Activated naive CD8-positive, alpha-beta T cell treated with anti-CD3 and anti-CD28 coated beads, Interleukin-2, amount 10 ng/mL, durations not matched to agents 7 days and 5 days (primary cell): ENCODE measurements at places on chromosomes 2 and 18. TPM values are rescaled to one million over a fixed set of nuclear protein-coding genes. Genes with fewer than 3 reads are reported as not detected.
A peak's percentile ranks its signal among the peaks of the same experiment; 100 is the strongest.

DNA sequence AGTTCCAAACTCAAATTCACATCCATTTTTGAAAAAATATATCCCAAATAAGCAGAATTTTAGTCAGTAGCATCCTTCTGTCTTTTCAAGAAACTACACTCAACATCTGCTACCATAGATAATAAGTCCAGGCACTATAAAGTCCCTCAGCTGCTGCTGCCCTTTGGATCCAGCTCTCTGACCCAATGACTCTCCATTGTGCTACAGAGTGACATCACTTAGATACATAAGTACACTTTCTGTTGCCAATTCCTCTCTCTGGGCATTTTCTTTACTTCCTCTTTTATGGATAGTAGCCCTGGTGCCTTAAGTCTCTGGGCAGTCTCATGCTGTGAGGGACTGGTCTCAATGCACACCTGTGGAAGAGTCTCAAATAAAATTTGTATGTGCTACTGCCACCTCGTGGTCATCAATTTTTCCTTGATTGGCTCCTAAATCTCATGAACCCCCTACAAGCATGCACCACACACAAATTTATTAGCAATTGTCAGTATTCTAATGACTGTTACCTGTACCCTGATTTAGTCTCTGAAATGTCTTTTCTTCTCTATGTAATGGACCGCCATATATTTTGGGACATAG, 219.2 kb downstream of the LRP1B start:
- DNase-seq, result no peak

GRCh38 chr2:238225911-238226697, 13.7 kb downstream of the HES6 start:
- no peak for DNase-seq

DNA sequence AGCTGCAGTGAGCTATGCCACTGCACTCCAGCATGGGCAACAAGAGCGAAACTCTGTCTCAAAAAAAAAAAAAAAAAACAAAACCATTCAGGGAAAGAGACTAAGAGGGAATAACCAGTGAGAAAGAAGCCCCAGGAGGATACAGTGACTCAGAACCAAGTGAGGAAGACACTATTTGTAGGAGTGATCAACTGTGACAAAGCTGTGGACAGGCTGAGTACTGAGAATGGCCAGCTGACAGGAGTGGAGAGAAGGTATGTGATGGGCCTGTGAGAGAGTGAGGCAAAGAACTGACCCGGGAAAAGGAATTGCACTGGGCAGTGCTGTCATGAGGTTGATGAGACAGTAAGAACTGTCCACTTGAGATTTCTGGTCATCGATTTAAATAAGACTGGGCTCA, 6.7 kb upstream of the LCT start:
- no peak for DNase-seq

DNA sequence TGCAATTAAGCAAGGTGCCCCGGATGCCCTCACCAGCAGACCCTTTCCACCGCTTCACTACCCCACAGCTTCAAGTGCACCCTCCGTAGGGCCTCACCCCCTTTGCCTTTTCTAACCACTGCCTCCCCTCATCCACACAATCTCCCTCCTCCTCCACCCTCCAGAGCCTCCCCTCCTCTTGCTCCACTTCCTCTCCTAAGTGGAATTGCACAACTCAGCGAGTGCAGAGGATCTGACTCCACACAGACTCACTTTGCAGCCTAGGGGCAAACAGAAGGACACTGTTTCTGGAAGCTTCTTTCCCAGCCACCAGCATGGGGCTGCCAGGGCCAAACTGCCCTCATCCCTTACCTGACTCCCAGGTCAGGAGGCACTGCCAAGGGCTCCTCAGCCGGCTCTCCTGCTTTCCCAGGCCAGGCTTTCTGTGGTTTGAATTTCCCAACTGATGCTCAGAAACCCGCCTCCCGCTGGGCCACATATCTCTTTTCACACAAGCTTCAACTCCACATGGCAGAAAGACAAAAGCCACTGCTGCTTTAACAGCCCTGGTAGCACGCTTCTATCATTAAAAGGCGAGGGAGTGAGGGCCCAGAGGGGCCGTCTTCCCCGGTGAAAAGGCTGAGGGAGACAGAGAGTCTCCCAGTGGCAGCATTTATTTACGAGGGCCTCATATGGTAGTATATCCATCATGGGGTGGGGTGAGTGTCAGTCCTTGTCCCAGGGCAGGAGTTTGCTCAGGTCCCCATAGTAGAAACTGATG, 74.7 kb upstream of the MGAT4A start:
- DNase-seq, result no peak

- no peak for DNase-seq
Measured at GRCh38 chr2:230564805-230565779, 147.6 kb upstream of the CAB39 start.

DNA sequence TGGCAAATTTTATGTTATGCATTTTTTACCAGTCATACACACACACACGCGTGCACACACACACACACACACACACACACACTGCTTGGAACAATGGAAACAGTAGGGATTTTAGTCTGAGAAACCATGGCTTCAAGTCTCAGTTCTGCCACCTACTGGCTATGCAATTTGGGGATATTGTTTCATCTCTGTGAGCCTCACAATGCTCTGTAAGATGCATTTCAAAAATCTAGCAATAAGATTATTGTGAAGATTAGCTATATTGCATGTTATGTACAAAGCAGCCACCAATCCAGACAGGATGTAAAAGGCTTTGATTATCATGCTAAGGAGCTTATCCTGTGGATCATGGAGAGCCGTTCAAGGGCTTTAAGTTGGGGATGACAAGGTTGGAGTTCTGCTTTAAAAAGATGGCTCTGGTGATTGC, 401.4 kb downstream of the NBAS start:
- DNase-seq, result no peak

DNA sequence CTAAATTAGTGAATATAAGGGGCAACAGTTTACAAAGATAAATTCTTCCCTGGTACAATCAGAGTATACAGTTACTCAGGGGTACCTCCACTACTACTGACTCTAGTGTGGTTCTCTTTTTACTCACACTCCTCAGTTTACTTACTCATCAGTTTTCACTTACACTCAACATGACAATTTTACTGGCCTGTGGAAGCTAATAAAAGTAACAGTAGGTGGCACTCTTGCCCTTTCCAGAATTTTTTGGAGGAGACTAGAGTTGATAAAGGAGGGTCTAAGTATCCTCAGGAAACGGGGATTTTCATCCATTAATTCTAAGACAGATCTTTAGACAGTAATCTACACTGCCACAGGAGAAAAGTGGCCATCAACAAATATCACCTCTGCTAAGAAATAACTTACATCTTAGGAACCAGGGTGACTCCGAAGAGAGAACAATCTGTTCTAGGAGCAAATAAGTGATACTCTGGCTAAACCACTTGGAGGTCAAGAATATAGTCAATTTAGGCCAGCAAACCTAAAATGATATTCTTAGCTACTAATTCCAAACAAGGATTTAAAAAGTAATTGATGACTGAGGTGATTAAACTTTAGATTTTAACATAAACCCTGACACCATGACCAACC, 61.3 kb downstream of the ATL2 start:
- DNase-seq, result no peak

DNA sequence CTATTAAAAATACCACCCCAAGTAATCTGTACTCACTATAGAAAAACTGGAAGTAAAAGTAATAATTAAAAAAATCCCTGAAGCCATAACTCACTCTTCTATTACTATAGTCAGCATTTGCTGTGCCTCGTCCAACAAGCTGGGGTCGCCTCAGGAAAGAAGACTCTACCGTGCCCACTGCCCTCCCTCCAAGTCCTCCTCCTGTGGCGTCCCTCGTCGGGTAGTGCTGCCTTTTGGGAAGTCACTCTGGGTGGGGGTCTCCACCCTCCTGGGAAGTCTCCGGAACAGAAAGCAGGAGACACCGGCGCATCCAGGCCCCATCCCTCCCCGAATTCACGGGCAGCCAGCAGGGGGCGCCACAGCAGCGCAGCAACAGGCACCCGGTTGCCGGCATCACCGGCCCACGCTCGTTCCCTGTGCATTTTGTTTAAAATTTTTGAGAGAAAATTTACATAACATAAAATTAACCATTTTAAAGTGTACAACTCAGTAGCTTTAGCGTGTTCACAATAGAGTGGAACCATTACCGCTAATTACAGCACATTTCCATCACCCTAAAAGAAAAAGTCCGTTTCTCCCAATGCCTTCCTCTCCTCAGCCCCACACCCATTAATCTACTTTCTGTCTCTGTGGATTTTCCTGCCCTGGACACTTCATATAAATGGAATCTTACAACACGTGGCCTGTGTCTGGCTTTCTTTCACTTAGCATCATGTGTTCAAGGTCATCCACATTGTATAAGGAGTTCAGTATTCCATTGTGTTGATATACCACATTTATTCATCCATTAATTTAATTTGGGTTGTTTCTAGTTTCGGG, 62.2 kb downstream of the ADNP2 start:
- DNase-seq, result peak; percentile 76

- DNase-seq, result no peak
Measured at GRCh38 chr2:65661980-65662653, 229.7 kb upstream of the SPRED2 start.

- no peak for DNase-seq
Measured at GRCh38 chr2:111139637-111140317, 19.1 kb downstream of the BCL2L11 start.

- DNase-seq, result no peak
Measured at GRCh38 chr2:166841679-166842078, 46.6 kb upstream of the XIRP2 start.

DNA sequence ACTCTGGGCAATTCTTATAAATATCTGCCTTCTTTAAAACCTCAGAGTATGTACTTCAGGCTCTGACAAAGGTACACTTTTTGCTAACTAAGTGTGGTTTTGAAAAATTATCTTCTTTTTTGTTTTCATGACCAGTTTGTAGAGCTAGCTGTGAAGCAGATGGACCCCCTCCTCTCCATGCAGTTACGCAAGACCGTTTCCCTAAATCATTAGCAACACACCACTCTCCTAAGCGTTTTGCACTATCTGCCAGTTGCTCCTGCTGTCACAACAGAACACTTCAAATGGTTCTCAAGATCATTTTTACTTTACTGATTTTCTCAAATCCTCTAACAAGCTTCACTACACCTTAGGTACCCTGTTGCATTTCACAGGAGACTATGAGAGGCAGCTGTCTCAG, 53.3 kb downstream of the GULP1 start:
- no peak for DNase-seq

GRCh38 chr2:67456428-67456827, 59.3 kb downstream of the ETAA1 start:
- no peak for DNase-seq

GRCh38 chr2:175366815-175367214, 185.3 kb upstream of the ATP5MC3 start:
- no peak for DNase-seq

GRCh38 chr2:16026816-16027501, 86.6 kb downstream of the MYCN start:
- DNase-seq, result no peak

DNA sequence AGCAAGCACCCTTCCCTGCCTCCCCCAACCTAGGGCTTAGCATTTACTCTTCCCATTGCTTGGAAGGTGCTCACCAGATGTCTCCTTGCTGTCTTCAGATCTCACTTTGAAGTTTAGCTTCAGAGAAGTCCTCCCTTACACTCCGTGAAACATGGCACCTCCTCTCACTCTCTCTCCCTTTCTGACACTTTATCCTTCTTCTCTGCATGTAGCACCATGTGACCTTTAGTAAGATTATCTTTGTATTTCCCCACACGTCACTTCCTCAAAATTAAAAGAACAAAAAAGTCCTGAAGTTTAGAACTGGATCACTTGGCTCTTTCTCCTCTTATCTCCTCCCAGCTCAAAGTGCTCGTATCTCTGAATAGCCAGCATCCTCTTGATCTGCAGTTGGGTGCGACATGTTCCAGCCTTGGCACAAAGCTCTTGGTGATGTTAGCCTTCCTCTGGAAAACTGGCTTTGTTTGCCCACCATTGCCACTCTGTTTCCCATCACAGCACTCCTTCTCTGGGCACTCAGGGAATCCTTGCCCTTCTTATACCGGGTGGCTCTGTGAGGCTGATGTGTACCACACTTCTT, 40.6 kb upstream of the EPAS1 start:
- DNase-seq, result no peak

DNA sequence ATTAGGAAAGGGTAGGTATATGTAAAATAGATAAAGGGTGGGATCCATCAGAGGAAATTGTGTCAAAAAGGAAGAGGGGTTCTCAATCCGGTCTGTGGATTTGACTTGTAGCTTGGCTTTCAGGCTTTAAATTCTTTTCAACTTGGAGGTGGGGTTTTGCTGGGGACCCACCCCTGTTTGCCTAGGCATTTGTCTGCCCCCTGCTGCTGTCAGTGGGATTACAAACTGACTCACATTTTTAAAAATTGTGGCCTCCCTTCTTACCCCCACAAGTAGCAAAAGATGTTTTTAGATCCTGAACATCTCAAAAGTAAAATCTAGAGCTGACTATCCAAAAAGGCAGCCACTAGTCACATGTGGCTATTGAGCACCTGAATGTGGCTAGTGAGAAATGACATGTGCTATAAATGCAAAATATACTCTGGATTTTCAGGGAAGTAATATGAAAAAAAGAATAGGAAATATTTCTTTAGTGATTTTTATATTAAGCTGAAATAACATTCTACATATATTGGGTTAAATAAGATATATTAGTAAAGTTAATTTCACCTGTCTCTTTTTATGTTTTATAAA, 178.9 kb downstream of the GFPT1 start:
- no peak for DNase-seq

DNA sequence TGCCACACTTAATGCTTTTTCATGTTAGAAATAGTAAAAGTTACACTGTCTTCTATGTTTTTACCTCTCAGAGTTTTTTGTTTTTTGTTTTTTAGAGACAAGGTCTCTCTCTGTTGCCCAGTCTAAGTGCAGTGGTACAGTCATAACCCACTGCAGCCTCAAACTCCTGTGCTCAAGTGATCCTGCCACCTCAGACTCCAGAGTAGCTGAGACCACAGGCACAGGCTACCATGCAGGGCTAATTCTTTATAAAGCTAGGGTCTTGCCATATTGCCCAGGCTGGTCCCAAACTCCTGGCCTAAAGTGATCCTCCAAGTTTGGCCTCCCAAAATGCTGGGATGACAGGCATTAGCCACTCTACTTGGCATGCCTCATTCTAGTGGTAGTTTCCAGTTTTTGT, 33.1 kb downstream of the GLS start:
- DNase-seq, result no peak

- DNase-seq, result no peak
Measured at GRCh38 chr2:9658972-9659371, 28.2 kb upstream of the YWHAQ start.

DNA sequence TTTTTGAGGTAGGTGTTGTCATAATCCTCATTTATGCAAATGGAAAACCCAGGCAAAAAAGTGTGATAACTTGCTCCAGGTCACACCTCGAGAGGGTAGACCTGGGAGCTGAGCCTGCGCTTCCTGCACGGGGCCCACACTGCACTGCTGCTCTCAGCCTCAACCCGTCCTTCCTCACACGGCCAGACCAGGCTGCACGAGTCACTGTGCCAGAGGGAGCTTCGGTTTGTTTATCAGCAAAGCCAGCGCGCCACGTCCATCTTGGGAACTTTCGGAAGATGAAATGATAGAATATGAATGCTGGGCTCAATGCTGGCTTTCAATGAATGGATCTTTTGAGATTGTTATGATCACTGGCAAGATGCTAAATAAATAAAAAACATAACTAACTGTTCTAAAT, 14.4 kb downstream of the COPS9 start:
- DNase-seq, result no peak

The KLHL14 gene
- not detected for total RNA-seq

The CXCR4 gene
- 293 TPM for total RNA-seq

The ARMC9 gene
- 2.5 TPM for total RNA-seq

The SP140L gene
- total RNA-seq, result 115 TPM

The HOXD1 gene
- not detected for total RNA-seq

The RAB6C gene
- total RNA-seq, result 0.11 TPM

The POTEI gene
- not detected for total RNA-seq

The TRIM43 gene
- not detected for total RNA-seq
